ENCODE measurements at places on chromosomes 7 and 10. TPM values are rescaled to one million over a fixed set of nuclear protein-coding genes. Genes with fewer than 3 reads are reported as not detected.

DNA sequence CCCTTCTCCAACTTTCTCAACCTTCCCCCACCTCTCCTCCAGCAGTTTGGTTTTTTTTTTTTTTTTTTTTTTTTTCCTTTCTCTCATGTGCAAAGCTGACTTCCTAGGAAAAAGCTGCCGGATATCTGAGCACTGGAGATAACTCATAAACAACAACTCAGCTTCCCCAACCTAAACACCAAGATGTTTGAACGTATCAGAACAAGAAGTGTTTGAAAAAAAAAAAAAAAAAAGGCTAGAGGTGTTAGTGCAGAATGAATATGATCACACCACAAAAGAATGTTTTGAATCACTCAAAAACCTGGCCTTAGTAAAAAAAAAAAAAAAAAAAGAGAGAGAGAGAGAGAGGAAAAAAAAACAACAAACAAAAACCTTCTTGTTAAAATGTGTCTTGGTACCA lies 11.2 kb downstream of the GATA3 start:
- DNase-seq, result no peak

OPN4 gene
- not detected for polyA plus RNA-seq

LOXL4 gene
- 0.27 TPM for polyA plus RNA-seq

TNPO3 gene
- polyA plus RNA-seq, result 54.1 TPM

DNA sequence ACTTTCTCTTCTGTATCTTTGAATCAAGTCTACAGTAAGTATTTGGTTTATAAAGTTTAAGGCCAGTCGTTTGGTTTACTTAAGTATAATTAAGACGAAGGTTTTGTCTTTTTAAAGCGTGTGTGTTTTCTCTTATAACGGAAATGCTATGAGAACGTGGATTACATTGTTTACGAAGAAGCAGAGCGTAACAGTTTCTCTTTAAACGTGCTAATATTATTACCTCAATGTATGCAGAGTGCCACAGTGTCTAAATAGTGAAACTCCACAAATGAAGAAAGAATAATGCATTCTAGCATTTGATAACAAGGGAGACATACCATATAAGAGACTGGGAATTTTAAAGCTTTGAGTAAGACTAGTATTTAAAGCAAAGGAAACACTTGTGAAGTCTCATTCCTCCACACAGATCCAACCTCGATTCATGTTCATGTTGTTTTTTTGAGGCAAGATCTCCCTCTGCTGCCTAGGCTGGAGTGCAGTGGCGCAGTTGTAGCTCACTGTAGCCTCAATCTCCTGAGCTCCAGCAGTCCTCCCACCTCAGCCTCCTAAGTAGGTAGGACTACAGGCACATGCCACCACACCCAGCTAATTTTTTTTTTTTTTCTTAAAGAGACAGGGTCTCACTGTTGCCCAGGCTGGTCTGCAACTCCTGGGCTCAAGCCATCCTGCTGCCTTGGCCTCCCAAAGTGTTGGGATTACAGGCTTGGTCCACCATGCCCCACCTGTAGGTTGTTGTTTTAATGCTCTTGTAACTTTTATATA lies 75.1 kb downstream of the ANKRD61 start:
- DNase-seq, result no peak

ASB10 gene
- polyA plus RNA-seq, result not detected

- no peak for DNase-seq
Measured at GRCh38 chr10:95451568-95452524, 109.3 kb downstream of the SORBS1 start.

DNA sequence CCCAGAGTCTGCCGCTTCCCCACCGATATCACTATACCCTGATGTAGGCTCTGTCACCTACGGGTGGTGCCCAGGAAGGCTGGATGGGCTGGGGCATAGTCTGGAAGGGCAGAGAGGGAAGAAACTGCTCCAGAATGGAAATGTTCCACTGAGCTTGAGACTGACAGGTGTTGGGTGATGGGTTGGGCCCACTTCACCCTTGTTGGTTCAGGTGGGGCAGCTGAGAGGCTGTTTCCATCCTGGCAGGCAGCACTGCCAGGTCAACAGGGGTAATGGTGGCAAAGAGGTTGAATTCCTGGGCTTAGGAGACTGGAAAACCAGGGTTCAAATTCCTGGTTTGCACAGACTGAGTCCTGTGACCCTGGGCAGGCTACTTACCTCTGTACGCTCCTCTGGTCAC lies 28.5 kb upstream of the FRAT2 start:
- no peak for DNase-seq

- no peak for DNase-seq
Measured at GRCh38 chr7:117165656-117166055, 157.2 kb downstream of the WNT2 start.

DNA sequence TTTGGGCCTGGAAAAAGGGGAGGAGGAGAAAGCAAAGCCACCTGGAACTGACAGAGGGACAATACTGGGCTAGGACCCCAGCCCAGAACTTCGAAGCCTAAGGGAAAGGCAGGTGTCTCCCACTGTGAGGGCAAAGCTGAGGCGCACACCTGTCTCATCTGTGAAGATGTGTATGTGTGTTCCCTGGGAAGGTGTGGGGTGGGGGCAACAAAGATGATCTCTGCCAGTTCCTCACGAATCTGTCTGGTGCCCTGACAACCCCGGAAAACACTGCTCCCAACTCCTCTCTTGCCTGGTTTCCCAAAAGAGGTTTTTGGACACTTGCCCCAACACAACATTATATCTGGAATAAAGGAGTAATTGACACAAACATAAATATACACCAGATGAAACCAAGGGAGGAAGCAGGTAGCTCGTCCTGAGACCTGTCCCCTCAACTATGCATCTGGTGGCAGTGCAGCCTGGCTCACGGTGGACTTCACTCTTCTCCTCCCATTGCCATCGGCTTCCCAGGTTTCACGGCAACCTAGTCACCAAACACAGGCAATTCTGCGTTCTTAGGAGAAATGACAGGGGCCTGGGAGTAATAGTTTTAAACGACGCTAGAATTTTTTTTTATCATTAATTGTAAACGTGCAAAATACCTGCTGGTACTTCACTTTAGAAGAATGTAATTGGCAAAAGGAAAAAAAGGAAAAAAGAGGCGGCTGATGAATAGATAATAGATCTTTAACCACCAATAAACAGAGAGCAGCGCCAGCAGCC lies 1.7 kb upstream of the EMX2 start:
- DNase-seq, result no peak

SPDYE5 gene
- polyA plus RNA-seq, result not detected

LRRN3 gene
- 0.32 TPM for polyA plus RNA-seq

DNA sequence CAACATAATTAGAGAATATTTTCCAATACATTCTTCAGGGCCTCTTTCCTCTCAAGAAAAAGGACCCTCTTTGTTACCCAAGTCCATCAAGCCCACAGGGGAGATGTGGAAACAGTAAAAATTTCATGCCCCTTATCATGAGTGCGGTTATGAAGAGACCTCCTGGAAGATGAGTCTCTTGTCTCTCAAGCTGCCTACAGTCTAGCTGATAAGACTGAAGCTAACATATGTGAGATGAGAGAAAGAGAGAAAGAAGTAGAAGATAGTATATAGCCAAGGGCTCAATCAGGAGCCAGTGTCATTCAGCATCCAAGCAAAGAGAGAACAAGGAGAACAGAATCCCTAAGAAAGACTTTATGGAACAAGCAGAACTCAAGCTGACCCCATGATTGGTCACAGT lies 75.9 kb upstream of the CABCOCO1 start:
- DNase-seq, result no peak

DNA sequence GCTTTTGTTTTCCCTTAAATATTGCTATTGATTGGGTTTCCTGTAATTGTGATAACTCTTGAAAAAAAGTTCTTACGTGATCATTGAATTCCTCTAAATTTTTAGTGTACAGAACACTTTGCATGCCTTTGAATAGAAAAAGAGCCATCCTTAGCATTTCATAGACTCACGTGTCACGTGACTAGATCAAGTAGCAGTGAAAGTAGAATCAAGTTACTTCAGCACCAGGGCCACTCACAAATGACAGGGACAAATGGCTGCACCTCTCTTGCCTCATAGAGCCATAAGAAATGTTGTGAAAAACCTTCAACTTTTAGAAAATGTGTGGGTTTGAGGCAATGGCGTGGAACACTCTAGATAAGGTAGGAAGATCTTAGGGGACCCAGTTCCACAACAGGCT lies 203.8 kb downstream of the ZEB1 start:
- no peak for DNase-seq

DNA sequence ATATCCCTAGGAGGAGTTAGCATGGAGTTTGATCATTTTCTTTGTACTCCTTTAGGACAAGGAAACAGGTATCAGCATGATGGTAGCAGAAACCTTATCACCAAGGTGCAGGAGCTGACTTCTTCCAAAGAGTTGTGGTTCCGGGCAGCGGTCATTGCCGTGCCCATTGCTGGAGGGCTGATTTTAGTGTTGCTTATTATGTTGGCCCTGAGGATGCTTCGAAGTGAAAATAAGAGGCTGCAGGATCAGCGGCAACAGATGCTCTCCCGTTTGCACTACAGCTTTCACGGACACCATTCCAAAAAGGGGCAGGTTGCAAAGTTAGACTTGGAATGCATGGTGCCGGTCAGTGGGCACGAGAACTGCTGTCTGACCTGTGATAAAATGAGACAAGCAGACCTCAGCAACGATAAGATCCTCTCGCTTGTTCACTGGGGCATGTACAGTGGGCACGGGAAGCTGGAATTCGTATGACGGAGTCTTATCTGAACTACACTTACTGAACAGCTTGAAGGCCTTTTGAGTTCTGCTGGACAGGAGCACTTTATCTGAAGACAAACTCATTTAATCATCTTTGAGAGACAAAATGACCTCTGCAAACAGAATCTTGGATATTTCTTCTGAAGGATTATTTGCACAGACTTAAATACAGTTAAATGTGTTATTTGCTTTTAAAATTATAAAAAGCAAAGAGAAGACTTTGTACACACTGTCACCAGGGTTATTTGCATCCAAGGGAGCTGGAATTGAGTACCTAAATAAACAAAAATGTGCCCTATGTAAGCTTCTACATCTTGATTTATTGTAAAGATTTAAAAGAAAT lies 4.8 kb downstream of the BAMBI start:
- no peak for DNase-seq

GJD4 gene
- polyA plus RNA-seq, result not detected

DNA sequence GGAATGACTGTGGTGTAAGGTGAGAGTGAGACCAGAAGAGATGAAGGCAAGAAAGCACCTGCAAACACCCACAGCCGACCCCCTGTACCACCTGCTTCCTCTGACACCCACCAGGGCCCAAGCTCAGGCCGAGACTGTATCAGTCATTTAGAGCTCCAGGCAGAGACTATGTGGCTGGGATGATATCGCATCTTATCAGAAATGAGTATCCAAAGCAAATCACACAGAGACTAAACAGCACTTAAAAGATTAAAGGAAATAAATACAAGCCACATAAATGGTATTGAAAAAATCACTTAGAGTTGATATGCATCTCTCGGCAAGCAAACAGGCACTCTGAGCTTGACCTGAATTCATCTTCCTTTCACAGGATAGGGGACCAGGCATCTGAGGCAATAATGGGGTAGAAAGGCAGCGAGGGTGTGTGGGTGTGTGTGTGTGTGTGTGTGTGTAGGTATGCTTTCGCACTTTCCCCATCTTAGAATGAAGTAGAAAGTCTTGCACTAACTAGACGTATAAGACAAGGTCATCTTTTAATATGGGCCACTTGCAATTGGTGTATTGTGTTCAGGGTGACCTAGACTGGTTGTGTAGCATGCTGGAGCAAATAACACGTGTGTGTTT lies 665.9 kb downstream of the KCNMA1 start:
- DNase-seq, result no peak

DNA sequence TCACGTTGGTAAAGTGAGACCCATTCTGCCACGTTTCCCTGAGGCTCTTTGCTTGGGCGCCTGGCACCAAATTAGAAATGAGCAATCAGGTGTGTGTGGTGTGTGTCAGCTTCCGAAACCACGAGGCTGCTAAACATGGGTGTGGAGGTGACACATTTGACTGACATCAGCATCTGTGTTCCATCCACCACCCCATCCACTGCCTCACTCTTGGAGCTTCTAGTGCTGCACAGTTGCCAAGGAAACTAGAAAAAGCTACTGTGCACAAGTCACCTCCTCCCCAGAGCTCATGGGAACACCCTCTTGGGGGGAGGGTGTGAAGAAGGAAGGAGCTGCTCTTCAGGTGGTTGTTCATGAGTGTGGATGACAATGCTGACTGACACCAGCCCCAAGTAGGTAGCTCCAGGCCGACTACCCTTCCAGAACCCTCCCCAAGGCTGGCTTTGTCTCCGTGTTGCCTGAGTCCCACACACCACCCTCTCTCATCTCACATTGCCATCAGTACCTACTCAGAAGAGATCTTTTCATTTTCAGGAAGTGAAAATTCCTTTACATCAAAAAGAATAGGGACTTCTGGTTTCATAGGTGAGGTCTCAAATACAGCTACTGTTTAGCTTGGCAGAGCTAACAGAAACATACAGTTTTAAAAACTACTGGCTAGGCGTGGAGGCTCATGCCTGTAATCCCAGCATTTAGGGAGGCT lies 152.2 kb downstream of the TMEM178B start:
- DNase-seq, result no peak

DNA sequence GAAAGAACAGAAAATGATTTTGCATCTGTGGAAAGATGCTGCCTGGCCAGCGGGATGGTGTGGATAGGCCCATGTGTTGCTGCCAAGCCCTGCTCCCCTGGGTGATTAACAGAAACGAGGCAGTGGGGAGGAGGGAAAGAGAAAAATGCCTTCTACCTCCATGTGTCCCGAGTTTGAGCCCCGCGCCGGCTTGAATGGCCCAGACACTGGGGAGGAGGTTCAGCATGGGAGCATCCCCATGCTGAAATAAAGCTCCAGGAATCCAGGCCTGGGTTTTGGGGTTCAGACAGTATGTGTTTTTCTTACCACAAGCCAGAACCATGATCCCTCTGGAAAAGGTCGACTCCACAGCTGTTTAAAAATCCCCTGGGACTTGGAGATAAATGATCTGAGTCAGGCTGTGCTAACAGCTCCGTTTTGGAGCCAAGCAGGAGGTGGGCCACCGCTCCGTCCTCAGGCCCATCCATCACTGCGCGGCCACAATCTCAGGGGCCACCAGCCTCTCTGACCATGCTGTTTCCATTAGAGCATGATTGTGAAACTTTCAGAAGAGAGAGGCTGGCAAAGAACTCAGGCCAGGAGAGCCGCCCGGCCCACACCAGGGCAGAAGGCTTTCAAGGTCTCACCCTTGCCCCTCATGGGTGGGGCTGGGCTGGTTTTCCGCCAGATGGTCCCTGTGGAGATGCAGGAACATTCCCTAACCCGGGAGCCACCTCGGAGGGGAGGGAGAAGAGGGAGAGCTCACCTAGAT lies 299.7 kb downstream of the ZEB1 start:
- no peak for DNase-seq

KCP gene
- polyA plus RNA-seq, result 2.1 TPM

GRCh38 chr7:18019555-18019954 lies 8.1 kb downstream of the PRPS1L1 start:
- DNase-seq, result no peak

- DNase-seq, result no peak
Measured at GRCh38 chr7:157702311-157703023, 365.7 kb downstream of the DNAJB6 start.

HTR7 gene
- polyA plus RNA-seq, result 11.5 TPM

GRCh38 chr10:105594296-105594695 lies 953.2 kb downstream of the SORCS3 start:
- DNase-seq, result no peak

Data from H1 (cell line).